NCI-H1930 (cell line): ENCODE measurements at places on chromosomes 6 and 20.

DNA sequence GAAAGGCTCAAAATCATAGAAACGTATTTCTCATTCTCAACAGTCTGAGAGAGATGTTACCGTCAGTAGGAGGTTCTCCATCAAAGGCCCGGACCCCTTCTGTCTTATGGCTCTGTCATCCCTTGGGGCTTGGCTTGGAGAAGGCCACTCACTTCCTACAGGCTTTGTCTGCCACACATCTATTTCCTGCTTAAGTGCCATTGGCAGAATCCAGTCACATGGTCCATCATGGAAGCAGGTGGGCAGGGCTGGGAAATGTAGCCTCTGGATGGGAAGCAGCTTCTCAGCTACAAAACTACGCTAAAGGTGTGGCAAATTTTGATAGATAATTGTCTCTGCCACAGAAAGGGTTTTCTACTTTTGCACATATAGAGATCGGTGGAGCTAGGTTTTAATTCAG is 12.6 kb upstream of the ZFP64 start:
- no peak for DNase-seq

DNA sequence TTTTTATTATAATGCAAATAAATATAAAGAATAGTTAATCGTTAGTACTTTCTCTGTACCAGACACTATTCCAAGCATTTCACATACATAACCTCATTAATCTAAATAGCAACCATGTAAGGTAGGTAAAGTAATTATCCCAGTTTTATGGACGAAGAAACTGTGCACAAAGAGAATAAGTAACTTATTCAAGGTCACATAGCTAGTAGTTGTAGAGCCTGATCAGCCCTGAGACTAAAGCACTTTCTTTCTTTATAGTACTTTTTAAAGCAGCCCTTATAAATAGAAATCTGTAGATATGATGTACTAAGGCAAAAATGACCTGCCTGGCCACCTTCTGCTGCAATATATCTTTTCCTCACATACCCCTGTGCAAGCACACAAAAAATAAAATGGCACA is 104.8 kb downstream of the MYO6 start:
- no peak for DNase-seq

DNA sequence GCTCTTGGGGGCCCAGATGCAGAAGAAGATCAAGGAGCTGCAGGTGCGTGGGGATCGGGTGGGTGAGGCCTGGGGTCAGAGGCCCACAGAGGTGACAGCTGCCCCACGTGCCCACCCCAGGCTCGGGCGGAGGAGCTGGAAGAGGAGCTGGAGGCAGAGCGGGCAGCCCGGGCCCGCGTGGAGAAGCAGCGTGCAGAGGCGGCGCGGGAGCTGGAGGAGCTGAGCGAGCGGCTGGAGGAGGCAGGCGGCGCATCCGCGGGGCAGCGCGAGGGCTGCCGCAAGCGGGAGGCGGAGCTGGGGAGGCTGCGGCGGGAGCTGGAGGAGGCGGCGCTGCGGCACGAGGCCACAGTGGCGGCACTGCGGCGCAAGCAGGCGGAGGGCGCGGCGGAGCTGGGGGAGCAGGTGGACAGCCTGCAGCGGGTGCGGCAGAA is 41.5 kb downstream of the MYH7B start:
- no peak for DNase-seq

DNA sequence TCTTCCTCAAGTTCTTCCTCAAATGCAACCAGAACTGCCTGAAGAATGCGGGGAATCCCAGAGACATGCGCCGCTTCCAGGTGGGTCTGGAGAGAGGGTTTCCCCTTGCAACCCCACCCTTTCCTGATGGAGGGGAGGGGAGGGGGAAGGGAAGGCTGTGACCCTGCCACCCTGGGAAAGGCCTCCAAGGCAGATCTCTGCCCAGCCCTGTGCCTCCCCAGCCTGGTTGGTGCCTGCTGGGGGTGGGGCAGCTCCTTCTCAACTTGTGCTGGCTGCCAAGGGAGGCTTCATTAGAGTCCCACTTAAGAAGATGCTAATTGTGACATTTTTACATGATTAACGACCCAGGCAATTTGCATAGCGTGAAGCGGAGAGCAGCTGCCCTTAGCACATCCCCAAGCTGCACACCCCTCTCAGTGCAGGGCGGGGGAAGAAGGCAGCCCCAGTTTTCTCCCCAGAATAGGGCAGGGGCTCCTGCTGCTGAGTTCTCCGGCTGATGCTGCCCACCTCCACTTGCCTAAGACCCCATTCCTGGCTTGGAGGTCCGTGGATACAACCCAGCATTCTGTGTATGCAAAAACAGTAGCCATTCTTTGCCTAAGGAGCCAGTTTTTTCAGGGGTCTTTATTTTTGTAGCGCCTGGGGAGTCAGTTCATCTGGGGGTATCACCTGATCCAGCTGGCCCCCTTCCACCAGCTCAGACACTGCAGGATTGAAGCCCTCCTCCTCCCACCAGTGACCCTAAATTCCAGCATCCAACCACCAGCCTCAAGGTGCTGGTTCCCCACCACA is 51.7 kb downstream of the CPXM1 start:
- DNase-seq = no peak

GRCh38 chr6:52588710-52589091 is 11.8 kb upstream of the TRAM2 start:
- no peak for DNase-seq

- no peak for DNase-seq
Measured at GRCh38 chr6:99341862-99342455, 7.5 kb downstream of the FAXC start.

DNA sequence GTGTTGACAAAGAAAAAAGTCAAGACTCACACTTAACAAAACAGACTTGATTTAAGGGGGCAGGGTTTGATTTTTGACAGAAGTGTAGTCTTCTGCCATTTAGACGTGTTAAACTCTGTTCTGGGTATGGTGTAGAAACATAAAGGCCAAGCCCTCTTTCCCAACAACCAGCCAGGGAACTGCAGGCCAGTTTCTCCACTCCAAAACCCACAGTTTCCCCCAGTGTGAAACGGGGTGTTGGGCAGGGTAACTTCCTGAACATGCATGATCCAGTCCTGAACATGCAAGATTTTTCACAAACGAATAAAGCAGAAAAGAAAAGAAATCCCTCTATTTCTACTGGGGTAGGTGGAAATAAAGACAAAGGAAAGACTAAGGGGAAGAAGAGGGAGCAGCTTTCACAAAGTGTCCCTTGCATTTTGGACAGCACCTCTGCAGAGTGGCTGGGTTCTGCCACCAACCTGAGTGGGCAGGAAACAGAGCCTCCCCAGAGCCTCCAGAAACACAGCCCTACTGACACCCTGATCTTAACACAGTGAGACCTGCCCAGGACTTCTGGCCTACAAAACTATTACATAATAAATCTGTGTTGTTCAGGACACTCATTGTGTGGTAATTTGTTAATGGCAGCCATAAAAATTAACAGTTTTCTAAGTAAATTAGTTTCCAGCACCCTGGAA is 7.5 kb downstream of the APMAP start:
- DNase-seq = no peak

DNA sequence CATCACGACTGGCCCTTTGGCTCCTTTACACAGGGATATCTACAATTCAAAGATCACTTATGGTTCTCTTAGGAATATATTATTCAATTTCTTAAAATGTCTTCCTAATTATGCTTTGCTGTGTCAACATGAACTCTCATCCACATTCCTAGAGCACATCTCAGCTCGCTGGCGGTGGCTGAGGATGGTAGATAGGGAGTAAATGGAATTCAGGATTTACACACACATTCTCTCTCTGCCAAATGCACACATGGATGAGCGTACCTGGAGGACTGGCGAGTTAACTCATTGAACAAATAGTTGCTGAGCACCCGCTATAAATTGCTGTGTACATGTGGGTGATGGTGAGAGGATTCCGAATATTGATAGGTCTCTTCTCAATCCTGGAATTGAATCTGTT is 4.8 kb upstream of the MRPS10 start:
- DNase-seq = no peak

- no peak for DNase-seq
Measured at GRCh38 chr20:41004531-41005360, 23.9 kb upstream of the TOP1 start.

DNA sequence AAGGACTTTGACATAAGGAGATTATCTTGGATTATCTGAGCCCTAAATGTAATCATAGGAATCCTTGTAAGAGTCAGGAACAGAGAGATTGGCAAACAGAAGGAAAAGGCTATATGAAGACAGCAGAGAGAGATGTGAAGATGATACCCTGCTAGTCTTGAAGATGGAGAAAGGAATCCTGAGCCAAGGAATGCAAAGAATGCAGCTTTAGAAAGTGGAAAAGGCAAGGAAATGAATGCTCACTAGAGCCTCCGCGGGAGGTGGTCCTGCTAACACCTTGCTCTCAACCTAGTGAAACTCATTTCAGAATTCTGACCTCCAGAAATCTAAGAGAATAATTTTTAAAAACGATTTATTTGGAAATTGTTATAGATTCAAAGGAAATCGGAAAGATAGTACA is 117.1 kb downstream of the TBXT start:
- DNase-seq = no peak

GRCh38 chr20:1538655-1539054 is 18.9 kb downstream of the SIRPD start:
- DNase-seq = no peak

DNA sequence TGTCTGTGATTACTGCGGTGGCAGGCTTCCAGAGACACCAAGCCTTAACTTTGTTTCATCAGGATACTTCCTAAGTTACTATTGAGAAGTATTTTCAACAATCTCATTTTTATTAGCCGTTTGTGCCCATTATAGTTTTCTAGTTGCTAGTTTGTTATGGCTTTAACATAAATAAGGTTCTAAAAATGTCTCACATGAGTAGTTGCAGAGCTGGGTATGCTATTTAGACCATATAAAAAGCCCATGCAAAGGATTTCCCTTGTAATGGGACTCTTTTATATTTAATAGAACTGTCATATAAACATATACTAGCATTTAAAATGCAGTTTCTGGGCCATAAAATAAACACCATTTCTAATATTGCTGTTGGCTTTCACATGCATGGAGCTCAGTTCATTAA is 205.3 kb upstream of the TCF21 start:
- no peak for DNase-seq

DNA sequence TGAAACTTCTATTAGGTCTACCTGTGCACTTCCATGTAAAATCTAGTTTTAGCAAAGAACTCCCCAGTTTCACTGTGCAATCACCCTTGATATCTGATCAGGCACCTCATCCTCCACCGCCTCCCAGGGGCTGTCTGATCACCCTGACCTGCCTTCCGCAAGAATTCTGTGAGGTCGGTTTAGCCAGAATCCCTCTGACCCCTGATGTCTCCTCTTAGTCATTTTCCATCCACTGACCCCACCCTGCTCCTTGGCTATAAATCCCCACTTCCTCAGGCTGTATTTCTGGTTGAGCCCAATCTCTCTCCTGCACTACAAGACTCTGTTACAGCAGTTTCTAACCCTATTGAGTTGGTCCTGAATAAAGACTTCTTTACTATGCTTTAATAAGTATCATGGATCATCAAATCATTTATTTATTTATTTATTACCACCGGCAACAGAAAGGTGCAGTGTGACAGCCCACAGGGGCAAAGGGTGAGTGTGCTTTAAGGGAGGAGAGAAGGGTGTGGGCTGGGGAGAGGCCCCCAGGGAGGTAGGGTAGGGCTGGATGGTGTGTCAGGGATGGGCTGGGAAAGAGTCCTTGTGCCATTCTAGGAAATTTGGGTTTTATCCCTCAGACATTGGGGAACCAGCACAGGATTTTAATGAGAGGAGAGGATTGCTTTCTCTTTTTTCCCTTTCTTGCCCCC is 11.2 kb upstream of the SERPINB6 start:
- DNase-seq = no peak

DNA sequence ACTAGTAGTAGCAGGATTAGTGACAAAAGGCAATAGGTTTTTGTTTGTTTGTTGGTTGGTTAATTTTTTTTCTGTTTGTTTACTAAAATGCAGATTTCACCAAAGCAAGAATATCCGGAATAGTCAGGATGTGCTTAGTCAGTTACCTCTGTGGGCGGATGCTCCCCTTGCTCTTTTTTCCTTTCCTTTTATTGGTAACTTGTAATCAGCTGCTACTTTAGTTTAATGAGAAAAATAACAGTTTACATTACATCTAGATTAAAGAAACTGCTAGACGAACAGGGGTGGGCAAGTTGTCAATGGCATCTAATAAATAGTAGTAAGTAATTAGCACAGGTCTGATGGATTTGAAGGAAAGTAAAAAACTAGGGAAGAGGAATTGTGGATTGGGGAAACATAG is 646.9 kb upstream of the FLRT3 start:
- no peak for DNase-seq

- no peak for DNase-seq
Measured at GRCh38 chr6:163036160-163036645, 308.4 kb downstream of the PACRG start.

- no peak for DNase-seq
Measured at GRCh38 chr6:35496036-35496840, 641 bp downstream of the TEAD3 start.

GRCh38 chr20:9613871-9614270 is 99.5 kb downstream of the LAMP5 start:
- DNase-seq = no peak

GRCh38 chr6:21972516-21972915 is 324.3 kb downstream of the PRL start:
- DNase-seq = no peak
